ENCODE measurements at places on chromosomes 12 and 14. TPM values are rescaled to one million over a fixed set of nuclear protein-coding genes. Genes with fewer than 3 reads are reported as not detected.

DNA sequence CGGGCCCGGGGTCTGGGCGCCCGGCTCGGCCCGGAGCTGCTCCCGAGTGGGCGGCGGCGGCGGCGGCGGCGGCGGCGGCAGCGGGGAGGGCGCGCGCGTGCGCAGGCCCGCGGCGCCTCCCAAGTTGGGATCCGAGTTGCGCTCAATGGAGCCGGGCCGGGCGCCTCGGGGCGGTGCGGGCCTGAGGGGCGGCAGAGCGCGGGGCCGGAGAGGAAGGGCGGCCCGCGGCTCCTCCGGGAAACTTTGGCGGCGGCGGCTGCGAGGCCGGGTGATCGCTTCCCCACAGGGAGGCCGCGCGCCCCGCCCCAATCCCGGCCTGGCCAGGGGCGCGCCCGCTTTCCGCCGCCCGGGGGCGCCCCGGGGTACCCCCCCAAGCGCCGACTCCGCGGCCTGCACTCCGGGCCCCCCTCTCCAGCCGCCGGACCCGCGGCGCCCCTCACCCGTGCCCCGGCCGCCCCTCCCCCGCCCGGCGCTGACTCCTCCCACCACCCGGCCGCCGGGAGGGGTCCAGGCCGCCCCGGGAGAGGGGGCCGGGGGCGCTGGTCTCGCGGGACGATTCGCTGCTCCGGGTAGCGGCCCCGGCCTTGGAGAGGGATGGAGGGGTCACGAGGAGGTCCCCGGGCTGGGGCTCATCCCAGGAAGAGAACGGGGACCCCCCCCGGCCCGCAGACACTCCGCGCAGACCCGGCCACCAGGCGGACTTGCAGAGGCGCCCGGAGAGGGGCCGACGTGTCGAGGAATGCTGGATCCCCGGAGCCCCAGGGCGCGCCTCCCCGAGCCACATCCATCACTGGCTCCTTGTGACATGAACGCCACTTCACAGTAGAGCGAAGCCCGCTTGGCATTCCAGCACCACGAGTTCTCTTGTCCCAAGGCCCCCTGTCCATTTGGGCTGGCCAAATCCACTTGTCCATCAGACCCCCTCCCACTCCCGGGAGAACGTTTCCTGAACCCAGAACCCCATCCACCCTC lies at the start of gene RILPL1:
Gene RILPL1, minus strand, starts transcription at position 48 of the 972 bp plus-strand sequence. CDS start 237 bp downstream, outside the sequence.
- peak; percentile 15 for DNase-seq

DNA sequence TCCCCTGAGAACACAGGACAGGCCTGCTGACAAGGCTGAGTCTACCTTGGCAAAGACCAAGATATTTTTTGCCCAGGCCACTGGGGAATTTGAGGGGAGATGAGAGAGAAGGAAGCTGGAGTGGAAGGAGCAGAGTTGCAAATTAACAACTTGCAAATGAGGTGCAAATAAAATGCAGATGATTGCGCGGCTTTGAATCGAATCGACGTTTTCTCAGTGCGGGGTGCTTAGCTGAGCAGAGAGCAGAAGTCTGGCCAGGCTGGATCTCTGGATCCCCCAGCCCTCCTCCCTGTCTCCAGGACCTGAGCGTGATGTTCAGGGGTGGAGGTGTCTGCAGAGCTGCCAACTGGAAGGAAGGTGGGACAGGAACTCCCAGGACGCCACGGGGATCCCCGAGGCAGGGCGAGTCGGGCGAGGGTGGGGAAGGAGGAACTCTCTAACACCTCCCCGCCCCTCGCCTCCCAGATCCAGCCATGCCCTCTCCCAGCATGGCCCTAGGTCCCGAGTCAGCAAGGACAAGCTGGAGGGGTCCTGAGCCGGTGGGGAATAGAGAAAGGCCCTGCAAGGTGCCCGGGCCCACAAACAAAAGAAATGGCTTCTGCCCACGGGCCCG lies 527 bp upstream of the CARMIL3 start:
- no peak for DNase-seq

- DNase-seq, result peak; percentile 52
Measured at GRCh38 chr12:121005346-121005815, 10.9 kb downstream of the C12orf43 start.

DNA sequence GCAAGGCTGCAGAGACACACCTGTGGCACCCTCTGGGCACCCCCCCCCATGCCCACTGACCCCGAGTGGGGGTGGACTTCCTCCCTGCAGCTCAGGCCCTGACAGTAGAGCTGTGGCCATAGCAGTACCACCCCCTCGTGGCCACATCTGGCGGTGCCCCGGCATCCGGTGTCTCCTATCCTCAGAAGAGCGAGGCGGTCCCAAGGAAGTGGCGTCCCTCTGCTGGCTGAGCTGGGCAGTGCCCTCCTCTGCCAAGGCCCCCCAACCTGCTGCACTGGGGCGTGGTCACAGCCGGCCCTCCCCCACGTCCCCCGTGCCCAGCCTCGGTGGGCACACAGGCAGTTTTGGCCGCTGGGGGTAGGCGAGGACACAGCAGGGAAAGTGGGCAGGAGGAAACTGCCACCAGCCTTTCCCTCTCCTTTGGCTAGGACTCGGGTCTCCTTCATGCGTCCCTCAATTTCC lies 6.0 kb upstream of the SLC6A12 start:
- DNase-seq, result peak; percentile 71

GRCh38 chr12:121214855-121215745 lies 5.2 kb downstream of the P2RX4 start:
- DNase-seq, result peak; percentile 74

- no peak for DNase-seq
Measured at GRCh38 chr12:1643905-1644533, 15.0 kb downstream of the WNT5B start.

- peak; percentile 44 for DNase-seq
Measured at GRCh38 chr12:85866986-85867776, 6.9 kb upstream of the NTS start.

GRCh38 chr14:32167907-32168306 lies 33.9 kb upstream of the RNU6-7 start:
- DNase-seq, result no peak

ANP32D gene
- total RNA-seq, result not detected

DIO3 gene
- total RNA-seq, result 1.8 TPM

GRCh38 chr12:79997096-79997791 lies 62.3 kb upstream of the PPP1R12A start:
- no peak for DNase-seq

GRCh38 chr12:93407054-93407962 lies 29.6 kb downstream of the NUDT4 start:
- DNase-seq, result no peak

- DNase-seq, result no peak
Measured at GRCh38 chr14:96035456-96035855, 3.7 kb upstream of the C14orf132 start.

DNA sequence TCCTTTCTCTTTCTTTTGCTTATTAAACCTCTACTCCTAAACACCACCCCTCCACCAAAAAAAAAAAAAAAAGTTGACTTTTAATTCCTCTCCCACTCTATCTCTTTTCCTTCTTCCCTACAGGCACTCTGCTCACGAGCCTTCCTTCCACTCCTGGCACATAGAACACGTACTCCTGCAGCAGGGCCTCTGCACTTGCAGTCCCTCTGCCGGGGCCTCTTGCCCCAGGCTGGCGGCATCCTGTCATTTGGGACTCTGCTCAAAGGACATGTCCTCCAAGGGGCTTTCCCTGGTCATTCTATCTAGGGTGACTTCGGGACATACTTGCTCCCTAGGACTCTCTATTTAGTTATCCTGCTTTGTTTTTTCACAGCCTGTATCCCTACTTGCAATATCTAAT lies 7.7 kb downstream of the FOS start:
- no peak for DNase-seq

DNA sequence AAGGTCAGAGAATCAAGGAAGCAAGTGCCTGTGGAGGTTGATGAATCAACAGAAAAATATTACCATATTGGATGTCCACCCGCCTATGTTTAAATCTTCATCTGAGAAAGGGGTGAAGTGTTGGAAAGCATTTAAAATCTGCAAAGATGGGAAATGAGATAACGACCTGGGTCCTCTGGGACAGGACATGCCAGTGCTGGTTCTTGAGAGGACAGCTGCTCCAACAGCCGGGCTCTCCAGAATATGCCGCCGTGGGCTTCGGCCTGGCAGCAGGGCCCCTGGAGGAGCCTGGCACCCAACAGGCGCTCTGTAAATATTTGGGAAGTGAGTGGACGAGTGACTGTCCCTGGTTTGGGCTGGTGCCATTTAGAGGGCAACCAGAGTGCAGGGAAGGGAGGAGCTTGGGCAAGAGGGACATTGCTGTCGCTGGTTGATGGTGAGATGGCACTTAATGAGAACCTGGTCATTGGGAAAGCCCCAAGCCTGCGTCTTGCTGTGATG lies 129.9 kb downstream of the KCNA5 start:
- DNase-seq, result no peak

- DNase-seq, result no peak
Measured at GRCh38 chr12:14802721-14803010, 612 bp downstream of the WBP11 start.

- no peak for DNase-seq
Measured at GRCh38 chr14:35197015-35197414, 74.7 kb downstream of the PRORP start.

DNA sequence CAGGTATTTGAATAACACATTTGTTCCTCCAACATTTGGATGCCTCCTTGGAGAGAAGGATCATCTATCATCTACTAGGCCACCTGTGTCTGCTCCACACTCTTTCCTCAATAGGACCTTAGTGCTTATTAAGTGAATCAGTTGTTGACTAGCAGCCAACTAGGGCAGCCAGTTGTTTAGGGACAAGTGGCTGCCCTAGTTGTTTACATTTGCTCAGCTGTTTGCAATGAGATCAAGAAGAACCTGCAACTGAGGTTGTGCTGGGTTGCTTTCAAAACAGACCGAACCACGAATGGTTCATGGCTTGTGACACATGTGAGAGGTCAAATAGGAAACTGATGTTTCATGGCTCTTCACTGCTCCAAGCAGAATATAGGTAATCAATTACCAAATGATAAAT lies 53.8 kb downstream of the TMCC3 start:
- no peak for DNase-seq

Data from mucosa of gallbladder (tissue), 1 donor.